ENCODE measurements at places on chromosomes 3 and 15. TPM values are rescaled to one million over a fixed set of nuclear protein-coding genes. Genes with fewer than 3 reads are reported as not detected.
A peak's percentile ranks its signal among the peaks of the same experiment; 100 is the strongest.

The BMF gene
- 7.3 TPM for total RNA-seq

DNA sequence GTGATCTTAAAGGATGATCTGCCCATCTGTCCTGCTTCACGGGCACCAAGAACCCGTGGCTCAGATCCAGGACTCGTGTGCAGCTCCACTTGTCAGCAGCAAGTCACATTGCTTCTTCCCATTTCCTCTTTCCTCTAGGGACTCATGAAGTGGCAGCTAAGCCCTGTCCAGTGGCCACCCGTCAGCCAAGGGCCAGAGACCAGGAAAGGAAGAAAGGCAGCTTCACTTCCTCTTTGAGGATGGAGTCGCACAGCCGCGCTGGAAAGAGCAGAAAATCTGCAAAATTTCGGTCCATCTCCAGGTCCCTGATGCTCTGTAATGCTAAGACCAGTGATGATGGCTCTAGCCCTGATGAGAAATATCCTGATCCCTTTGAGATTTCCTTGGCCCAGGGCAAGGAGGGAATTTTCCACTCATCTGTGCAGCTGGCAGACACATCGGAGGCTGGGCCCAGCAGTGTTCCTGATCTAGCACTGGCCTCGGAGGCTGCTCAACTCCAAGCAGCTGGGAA lies 28.5 kb downstream of the IL16 start:
- DNase-seq, result no peak
- H3K4me3 ChIP-seq, result no peak overlapping the region
- H3K27ac ChIP-seq, result no peak overlapping the region
- no peaks in the 10 kb centered on the region for H3K4me1 ChIP-seq

DNA sequence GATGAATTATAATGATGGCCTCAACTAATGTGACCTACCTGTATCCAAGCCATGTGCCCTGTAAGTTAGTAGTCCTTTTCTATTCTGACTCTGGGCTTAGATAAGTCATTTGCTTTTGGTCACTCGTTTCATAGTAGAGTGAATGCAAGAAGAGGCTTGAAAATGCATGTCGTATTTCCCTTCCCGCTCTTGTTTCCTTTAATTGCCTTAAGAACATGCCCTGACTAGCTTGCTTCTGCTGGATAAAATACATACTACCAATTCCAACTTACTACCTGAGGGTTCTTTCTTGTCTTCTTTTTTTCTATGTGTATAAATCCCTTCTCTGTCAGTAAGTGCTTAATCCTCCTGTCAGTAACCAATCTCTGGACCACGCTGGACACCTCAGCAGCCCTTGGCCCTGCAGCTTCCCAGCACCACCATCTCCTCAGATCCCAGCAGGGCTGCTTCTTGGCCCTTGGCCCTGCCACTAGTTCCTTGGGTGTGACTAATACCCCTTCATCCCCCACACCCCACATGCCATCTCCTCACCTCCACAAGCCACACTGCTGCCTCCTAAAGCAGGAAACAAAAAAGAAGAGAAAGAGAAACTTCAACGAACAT lies 771.7 kb downstream of the IGSF11 start:
- H3K36me3 ChIP-seq, result no peaks in the 10 kb centered on the region
- H3K27ac ChIP-seq, result no peak overlapping the region
- no peak for DNase-seq

The PLS1 gene
- total RNA-seq, result 15.1 TPM

The ACOX2 gene
- 70.7 TPM for total RNA-seq

- no peak overlapping the region for H3K4me3 ChIP-seq
- H3K27ac ChIP-seq, result no peak overlapping the region
- no peaks in the 10 kb centered on the region for H3K27me3 ChIP-seq
- H3K4me1 ChIP-seq, result peaks cover 8% of the 10 kb centered on the region
- DNase-seq, result no peak
Measured at GRCh38 chr3:58370407-58370806, 37.7 kb downstream of the PXK start.

DNA sequence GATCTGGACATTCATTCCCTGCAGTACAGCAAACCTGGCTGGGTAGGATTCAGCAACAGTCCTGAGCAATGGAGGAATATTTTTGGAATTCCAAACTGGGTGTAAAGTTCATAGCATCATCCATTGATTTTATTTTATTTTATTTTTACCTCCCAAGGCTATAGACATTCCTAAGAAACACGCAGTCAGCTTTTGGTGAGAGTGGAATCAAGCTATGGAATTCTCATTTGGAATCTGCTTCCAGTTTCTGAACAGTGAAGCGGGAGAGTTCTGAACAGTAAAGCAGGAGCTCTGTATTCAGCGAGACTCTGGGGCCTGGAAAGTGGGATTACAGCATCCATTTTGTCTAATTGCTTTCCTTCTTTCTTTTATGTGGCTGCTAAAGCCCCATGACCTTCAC lies 1.4 kb upstream of the PDZRN3 start:
- no peaks in the 10 kb centered on the region for H3K4me1 ChIP-seq
- no peaks in the 10 kb centered on the region for H3K36me3 ChIP-seq
- no peaks in the 10 kb centered on the region for H3K27me3 ChIP-seq
- no peak overlapping the region for H3K27ac ChIP-seq
- no peak overlapping the region for H3K4me3 ChIP-seq
- no peak for DNase-seq

- H3K27me3 ChIP-seq, result no peaks in the 10 kb centered on the region
- DNase-seq, result no peak
- H3K4me1 ChIP-seq, result no peaks in the 10 kb centered on the region
- H3K4me3 ChIP-seq, result no peak overlapping the region
- no peaks in the 10 kb centered on the region for H3K36me3 ChIP-seq
Measured at GRCh38 chr3:130260918-130261317, 84.6 kb upstream of the COL6A5 start.

The DUOXA2 gene
- total RNA-seq, result not detected

- peak; percentile 30 for DNase-seq
- H3K36me3 ChIP-seq, result no peaks in the 10 kb centered on the region
- H3K4me1 ChIP-seq, result no peaks in the 10 kb centered on the region
- H3K27me3 ChIP-seq, result no peaks in the 10 kb centered on the region
Measured at GRCh38 chr15:25246641-25247406, 192.0 kb downstream of the UBE3A start.

The C3orf70 gene
- 0.20 TPM for total RNA-seq

DNA sequence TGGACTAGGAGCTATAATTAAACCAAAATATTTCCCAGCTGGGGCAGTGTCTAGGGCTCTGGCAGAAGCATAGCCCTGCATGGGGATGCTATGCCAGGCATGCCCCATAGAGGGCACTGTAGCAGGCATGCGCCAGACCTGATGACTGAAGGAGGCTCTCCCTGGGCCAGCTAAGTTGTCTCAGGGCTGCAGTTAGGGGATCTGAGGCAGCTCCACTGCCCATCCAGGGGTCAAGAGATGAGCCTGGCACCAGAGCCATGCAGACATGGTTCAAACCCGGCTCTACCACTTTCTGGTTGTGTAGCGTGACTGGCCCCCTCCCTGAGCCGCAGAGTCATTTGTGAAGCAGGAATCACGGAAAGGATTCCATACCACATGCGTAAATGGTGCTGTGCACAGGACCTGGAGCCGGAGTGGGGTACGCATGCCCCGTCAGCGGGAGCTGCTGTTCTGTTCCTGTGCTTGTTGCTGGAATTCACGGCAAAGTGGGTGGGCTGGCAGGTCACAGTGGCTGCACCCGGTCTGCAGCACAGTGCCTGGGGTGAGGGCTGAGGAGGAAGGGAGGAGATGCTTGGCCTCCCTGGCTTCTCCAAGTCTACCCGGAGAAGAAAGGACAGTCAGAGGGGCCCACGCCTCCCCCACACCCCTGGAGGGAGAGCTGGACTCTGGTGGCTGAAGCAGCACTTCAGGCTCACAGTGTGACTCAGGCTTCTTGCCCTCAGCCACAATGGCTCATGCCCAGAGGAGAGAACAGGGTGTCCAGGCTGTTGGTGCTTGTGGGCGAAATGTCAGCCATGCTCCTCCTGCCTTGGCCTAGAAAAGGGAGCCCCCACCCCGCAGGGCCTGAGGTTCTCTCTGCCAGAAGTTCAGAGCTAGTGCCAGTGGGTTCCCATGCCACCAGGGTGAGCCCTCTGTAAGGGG lies 43.1 kb downstream of the DNASE1L3 start:
- H3K4me3 ChIP-seq, result no peak overlapping the region
- peaks cover 7% of the 10 kb centered on the region for H3K36me3 ChIP-seq
- H3K27ac ChIP-seq, result peak overlapping the region; percentile 76
- H3K27me3 ChIP-seq, result no peaks in the 10 kb centered on the region

DNA sequence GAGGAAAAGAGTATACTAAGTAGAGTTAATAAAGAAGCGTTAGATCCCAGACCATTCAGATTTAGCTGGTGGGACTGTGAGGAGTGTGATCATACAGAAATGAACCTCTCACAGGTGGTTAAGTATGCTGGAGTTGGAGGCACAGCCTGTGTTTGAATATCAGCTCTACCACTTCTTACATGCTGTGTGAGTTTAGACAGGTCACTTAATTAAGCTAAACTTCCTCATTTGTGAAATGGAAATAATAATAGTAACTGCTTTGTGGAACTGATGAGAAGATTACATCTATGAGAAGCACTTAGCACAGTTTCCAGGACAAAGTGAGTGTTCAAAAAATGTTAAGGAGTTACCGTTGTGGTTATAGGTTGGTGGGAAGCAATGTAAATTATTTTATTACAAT lies 8.4 kb downstream of the ACP3 start:
- H3K4me3 ChIP-seq, result no peak overlapping the region
- no peaks in the 10 kb centered on the region for H3K4me1 ChIP-seq
- no peaks in the 10 kb centered on the region for H3K36me3 ChIP-seq
- H3K27ac ChIP-seq, result no peak overlapping the region

- no peak overlapping the region for H3K27ac ChIP-seq
- no peak for DNase-seq
- no peaks in the 10 kb centered on the region for H3K4me1 ChIP-seq
- H3K27me3 ChIP-seq, result no peaks in the 10 kb centered on the region
- no peaks in the 10 kb centered on the region for H3K36me3 ChIP-seq
- no peak overlapping the region for H3K4me3 ChIP-seq
Measured at GRCh38 chr3:168604767-168605166, 509.0 kb upstream of the GOLIM4 start.

DNA sequence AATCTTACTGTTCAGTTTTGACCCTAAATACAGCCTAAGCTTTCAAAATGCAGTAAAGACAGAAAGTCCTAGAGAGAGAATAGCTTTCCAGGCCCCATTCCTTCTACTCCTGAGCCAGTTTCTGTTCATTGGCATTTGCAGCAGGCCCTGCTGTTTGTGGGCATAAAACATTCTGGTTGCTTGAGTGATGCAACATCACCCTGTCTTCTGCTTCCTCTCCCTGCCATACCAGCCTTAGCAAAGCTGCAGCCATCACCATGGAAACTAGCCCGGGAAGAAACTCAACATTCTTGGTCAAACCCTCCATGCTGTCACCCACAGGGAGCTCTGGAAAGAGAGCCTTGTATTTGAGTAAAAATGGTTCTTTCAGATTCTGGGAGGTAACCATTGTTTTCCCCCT lies 325.7 kb downstream of the MAGI1 start:
- no peak for DNase-seq
- H3K36me3 ChIP-seq, result no peaks in the 10 kb centered on the region
- H3K27me3 ChIP-seq, result no peaks in the 10 kb centered on the region
- H3K27ac ChIP-seq, result no peak overlapping the region
- no peak overlapping the region for H3K4me3 ChIP-seq
- no peaks in the 10 kb centered on the region for H3K4me1 ChIP-seq

The SKOR1 gene
- total RNA-seq, result 0.09 TPM

DNA sequence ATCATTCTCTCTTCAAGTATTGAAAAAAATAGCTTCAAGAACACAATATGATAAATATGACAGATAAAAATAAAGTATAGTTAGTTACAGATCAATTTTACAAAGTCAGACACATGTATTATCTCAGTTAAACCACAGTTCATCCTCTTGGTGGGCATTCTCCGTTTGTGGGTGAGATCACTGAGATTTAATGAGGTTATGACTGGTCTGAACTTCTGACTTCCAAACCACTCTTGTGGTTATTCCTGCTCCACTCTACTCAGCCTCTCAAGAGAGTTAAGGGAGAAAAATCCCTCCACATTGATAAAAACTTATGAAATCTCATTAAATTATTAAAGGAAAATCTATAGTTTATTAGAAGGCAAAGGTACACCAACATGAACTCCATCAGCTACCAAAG lies 229.9 kb upstream of the LRTM1 start:
- no peaks in the 10 kb centered on the region for H3K36me3 ChIP-seq
- H3K27ac ChIP-seq, result no peak overlapping the region
- no peak overlapping the region for H3K4me3 ChIP-seq
- H3K27me3 ChIP-seq, result no peaks in the 10 kb centered on the region
- H3K4me1 ChIP-seq, result no peaks in the 10 kb centered on the region

The LRRC3B gene
- total RNA-seq, result not detected
